ENCODE measurements at places on chromosomes 4 and X.

- no peak for DNase-seq
These were observed 397.0 kb downstream of the GPAT3 start for GRCh38 chr4:83932750-83933391.

DNA sequence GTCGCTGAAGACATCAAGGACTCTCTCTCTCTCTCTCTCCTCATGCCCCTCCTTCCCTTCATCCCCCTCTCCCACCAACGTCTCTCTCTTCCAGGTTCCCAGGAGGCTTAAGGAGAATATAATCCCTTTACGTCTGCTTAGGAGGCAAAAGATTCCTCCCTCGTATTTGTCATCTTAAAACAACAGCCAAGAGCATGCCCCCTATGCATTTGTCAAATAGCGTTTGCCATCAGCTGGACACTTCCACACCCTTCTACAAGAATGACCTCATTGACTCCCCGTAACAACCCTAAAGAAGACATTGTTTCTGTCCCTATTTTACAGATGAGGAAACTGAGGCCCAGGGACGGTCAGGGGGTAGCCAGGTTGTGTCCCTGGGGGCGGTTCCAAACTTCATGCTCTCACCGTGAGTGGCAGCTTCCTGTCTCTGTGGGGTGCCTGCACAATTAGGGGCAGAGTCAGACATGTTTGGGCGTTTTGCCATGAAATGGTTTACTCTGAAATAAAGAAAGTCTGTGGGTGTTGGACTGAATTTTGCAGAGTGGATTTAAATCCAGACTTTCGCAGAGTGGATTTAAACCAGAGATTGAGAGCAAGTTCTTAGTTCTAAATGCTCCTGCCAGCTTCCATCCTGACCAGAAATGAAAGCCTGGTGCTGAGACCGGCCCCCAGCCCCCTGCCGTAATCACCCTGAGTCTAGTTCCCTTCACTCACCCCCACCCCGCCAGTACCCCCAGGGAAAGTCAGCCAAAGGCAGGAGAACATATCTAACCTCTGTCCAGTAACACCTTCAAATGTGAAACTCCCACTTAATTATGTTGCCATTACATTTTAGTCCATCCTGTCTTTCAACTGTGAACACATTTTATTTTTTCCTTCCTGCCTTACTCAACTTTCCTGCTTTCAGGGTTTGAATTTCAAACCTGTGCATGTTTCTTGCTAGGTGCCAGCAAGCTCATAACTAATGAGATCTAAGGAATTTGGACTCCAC is 44.3 kb upstream of the TBL1X start:
- no peak for DNase-seq

GRCh38 chrX:147781844-147782243 is 129.9 kb upstream of the FMR1 start:
- DNase-seq = no peak

DNA sequence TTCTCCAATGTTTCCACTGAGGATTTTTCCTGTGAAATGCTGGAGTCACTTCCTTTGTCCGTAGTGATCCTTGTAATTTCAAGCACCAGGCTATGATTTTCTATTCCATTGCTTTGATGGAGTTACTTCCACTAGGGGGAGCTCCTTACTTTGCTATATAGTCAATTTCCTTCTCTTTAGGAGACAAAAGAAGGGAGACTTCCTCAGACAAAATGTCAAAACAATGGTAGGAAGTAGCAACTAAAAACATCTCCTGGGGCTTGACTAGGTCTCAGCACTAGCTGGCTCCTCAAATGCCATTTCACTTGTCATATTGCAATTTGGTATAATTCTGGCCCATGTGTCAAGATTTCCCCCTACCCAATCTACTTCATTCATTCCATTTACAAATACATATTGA is 24.1 kb downstream of the ZCCHC12 start:
- DNase-seq = no peak

GRCh38 chr4:184298254-184298653 is 80.6 kb upstream of the ENPP6 start:
- no peak for DNase-seq

DNA sequence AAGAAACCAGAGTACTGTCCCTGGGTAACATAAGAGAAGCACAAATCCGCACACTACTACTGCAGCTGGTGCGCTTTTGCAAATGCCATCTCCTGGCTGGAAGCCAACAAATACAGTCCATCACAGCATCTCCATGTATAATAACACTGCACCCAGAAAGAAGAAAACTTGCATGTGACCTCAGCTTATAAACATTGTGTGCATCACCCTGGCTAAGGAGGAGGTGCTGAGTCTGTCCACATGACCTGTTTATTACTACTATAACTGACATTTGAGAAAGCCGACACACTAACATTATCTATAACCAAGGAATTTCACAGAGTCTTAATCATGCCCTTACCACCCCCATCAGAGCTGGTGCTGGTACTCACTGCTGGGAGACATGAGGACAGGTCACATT is 516.8 kb downstream of the CFAP47 start:
- no peak for DNase-seq

DNA sequence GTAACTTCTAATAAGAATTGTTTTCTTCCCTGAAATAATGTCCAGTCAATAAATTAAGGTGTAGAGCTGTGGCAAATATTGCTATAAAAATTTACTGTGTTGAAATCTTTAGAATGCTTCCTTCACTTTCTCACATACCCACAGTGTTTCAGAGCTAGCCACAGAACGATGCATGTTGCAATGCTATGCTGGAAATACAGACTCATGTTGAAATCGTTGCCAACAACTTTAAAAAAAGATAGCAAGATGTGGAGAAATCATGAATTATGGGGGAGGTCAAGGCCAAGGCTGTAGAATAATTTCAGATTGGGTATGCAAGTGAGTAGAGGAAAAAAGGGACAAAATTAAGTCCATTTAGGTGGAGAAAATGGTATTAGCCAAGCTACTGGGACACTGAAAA is 204.8 kb downstream of the VEGFC start:
- DNase-seq = no peak

- DNase-seq = no peak
These were observed 58.1 kb upstream of the HOPX start for GRCh38 chr4:56739066-56739777.

DNA sequence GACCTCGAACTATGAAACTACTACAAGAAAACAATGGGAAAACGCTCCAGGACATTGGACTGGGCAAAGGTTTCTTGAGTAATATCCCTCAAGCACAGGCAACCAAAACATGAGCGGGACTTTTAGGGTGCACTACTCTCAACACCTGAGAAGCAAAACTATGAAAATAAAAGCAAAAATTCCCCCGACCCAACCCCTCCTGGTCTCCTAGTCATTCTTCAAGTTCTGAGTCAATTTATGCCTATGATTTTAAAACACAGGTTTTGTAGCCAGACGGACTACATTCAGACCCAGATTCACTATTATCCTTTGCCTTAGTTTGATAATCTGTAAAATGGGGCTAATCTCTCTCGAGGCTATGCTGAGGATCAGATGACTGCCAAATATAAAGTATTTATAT is 97.0 kb downstream of the SOWAHB start:
- no peak for DNase-seq

DNA sequence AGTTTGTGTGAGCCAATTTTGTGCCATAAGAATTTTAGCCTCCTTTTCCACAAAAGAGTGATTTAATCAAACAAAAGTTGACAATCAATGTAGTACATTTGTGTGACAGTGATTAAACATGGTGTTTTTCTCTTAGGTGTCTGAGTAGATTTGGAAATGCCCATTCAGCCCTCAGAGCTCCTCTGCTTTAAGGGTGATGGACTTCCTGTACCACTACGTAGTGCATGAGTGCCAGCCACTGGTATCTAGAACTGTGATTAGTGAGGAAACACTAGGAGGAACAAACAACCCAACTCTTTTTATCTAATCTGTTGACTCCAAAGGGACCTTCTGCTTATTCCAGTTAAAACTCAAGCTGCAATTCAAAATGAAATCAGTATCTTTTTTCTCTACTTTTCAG is 151.7 kb downstream of the SNCA start:
- no peak for DNase-seq

DNA sequence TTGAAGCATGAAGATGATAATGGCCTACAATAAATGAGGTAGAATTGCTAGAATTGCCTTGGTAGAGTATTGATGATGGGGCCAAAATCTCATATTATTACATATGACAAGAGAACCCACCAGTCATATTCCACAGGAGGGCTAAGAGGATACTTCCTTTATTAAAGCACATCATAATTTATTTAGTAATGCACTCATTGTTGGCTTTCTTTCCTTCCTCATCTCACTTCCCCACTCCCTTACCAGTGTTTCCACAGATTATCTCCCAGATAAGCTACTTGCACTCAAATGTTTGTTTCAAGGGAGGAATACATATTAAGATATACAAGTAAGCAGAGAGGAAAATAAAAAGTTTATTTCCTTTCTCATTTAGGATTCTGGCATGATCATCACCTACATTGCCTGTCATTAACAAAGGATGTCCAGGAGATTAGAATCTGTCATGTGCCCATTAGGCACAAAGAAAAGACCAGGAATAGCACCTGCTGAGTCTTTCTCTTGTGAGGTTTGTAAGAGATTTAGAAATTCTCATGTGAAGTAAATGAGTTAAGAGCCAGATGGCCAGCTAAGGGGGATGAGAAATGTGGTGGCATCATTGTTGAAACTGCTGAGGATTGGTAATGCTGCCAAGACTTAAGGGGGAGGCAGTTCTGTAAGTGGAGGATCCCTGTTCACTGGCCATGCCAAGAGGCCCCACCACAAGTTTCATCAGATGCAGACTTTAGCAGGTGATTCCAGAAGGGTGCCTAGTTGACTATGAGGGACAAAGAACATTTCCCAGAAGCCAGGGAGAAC is 52.4 kb upstream of the PRDM8 start:
- DNase-seq = no peak

DNA sequence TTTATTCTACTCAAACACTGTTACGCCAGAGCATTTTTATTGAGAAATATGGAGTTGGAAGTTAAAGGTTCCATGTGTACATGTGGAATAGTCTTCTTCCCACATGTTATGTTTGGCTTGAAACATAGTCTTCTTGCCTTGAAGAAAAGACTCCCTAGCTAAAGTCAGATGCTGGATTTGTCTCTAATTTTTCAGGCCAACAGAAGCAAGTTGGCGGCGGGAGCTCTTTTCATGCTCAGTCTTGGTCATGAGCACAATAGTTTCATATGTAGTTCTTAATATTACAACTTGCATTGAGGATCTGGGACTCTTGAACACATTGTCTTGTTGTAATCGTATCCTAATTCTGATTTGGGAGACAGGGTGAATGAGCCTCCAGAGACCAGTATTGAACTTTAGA is 19.4 kb downstream of the SEPTIN11 start:
- DNase-seq = no peak

GRCh38 chr4:6727943-6728250 is 11.9 kb downstream of the BLOC1S4 start:
- no peak for DNase-seq

GRCh38 chrX:63740382-63740781 is 44.6 kb downstream of the ARHGEF9 start:
- no peak for DNase-seq

DNA sequence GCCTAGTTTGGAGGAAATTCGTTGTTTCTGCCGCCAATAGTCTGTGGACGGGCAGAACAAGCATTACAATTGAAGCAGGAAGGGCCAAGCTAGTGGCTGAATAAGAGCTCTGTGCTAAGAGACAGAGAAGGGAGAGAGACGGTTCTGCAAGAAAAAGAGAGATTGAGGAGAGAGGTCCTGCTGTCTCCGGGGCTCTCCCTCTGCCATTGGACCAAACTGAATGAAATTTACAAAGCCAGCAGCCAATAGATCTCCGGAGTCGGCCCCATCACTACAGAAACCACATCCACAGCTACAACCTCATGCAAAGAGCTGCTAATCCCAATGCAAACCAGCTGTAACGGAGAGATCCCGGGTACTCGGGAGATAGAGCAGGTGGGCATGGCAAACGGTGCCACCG is at the start of gene NLGN4X:
Gene NLGN4X, minus strand, starts transcription at position 148 of the 400 bp plus-strand sequence. CDS start 77,401 bp downstream, outside the sequence.
- no peak for DNase-seq

DNA sequence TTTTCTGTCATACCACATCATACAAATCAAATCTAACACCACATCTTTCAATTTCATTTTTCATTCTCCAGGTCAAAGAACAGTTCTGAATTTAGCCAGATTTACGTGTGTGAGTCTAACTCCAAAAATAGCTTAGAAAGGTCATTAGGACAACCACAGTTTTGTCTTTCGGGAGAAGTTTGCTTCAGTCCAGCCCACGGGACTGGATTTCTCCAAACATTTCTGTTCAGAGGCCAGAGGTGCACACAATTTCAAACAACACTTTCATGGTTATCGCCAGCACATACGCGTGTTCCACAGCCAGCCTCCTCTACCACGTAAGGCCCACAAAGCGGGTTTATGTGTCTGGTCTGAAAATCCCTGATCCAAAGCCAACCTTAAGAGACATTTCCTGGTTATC is 65.9 kb downstream of the VEGFC start:
- no peak for DNase-seq

DNA sequence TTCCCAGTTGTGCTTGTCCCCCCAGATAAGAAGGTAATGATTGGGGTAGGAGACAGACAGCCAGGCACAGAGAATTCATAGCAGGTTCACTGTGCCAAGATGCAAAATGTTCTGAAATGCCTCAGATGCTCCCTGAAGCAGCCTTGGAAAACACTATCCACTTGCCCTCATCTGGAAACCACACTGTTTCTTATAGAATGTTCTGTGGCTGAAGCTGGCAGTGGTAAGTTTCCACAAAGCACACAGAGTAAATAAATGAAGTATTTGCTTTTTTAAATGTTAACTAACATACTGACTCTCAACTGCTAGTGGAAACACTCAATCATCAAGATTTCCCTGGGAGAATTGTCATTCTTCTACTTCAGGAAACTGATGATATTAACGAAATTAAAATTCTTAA is 311.4 kb downstream of the PRDM5 start:
- DNase-seq = no peak

DNA sequence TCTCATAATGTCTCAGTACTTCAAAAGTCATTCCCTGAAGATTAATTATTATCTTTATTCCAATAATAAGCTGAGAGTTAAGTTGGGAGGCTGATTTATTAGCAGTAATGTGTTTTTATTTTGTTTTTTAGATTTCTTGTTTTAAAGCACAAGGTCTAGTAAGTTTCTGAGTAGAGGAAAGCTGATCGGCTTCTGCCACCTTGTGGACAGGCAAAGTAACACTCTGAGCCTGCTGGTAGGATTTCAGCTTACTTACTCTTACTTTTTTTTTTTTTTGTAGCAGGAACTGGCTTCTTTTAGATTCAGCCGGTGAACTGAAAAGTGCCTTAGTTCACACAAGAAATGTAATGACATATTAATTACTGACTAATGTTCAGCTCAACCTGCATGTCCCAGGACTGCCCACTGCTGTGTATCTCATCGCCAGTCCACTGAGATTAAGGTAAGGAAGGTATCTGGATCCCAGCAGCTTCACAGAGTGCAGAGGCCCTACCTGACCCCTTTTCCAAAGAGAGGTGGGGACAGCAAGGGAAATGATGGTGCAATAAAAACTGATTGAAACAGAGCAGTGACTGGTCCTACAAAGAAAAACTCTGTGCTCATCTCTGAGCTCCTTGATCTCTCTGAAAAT is 126.5 kb downstream of the ADGRA3 start:
- no peak for DNase-seq

DNA sequence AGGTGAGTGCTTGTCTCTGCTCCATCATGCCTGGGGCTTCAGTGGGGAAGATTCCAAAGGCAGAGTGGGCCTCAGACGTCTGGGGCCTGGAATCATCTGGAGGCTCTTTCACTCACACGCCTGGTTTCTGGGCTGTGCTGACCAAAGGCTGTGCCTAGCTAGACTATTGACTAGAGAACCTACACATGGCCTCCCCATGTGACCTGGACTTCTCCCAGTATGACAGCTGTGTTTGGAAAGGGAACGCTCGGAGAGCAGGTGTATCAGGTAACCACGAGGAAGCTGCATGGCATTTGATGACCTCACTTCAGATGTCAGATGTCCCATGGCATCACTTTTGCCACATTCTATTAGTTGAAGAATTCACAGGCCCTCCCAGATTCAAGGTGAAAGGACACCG is 51.0 kb downstream of the ADGRL3 start:
- no peak for DNase-seq

All from CD4-positive, alpha-beta T cell treated with Interferon gamma for 1 hour (primary cell).